ENCODE measurements at places on chromosomes 12 and 14. TPM values are rescaled to one million over a fixed set of nuclear protein-coding genes. Genes with fewer than 3 reads are reported as not detected.

IL23A gene
- 0.76 TPM for total RNA-seq

SMIM41 gene
- total RNA-seq: 0.19 TPM

PSME2 gene
- total RNA-seq: 62.1 TPM

AMDHD1 gene
- total RNA-seq: not detected

RPGRIP1 gene
- not detected for total RNA-seq

WDR20 gene
- total RNA-seq: 15.4 TPM

PKP2 gene
- 3.4 TPM for total RNA-seq

Data from vein endothelial cell (primary cell).